ENCODE measurements at places on chromosomes 6 and 20.

DNA sequence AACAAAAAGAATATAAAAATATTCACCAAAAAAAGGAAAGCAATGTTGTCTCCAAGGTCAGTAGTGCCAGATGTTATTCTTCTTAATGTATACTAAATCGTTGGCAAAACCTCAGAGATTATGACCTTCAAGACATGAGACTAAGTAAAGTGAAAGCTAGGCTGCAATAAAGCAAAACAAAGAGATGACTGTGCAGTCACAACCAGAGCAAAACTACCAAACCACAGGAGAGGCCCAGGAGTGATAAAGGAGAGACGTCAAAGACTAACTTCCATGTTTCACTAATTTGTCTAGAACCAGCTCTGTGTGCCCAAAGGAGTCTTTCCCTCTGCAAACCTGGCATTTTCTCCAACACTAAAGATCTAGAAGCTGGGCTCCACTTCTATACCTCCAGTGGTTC lies 155.9 kb upstream of the POU3F2 start:
- no peak overlapping the region for H3K4me3 ChIP-seq
- DNase-seq, result no peak
- H3K27me3 ChIP-seq, result no peaks in the 10 kb centered on the region
- no peaks in the 10 kb centered on the region for H3K36me3 ChIP-seq
- H3K27ac ChIP-seq, result no peak overlapping the region

GRCh38 chr6:33748841-33749240 lies 2.1 kb upstream of the IP6K3 start:
- H3K4me3 ChIP-seq, result no peak overlapping the region
- no peak for DNase-seq
- no peak overlapping the region for H3K27ac ChIP-seq
- H3K36me3 ChIP-seq, result no peaks in the 10 kb centered on the region
- H3K4me1 ChIP-seq, result peaks cover 7% of the 10 kb centered on the region

DNA sequence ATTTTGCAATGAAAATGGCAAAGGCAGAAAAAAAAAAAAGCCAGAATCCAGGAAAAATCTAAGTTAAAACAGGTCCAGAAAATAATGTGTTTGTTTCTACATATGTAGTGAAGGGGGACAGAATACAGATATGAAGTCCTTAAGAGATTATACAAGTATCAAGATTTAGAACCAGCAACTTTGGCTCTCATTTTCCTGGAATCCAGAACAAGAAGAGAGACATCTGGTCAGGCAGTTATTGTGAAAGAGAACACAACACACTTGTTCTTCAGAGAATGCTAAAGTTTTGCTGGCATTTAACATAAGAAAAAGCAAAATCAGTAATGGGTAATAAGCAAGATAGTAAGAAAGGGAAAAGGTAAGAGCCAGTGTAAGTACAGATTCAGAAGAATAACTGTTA lies 21.1 kb downstream of the BAG2 start:
- no peaks in the 10 kb centered on the region for H3K27me3 ChIP-seq
- no peaks in the 10 kb centered on the region for H3K4me1 ChIP-seq
- H3K4me3 ChIP-seq, result no peak overlapping the region
- DNase-seq, result no peak
- H3K27ac ChIP-seq, result no peak overlapping the region

GRCh38 chr6:160734627-160735026 lies 32.6 kb downstream of the PLG start:
- no peaks in the 10 kb centered on the region for H3K27me3 ChIP-seq
- no peak overlapping the region for H3K27ac ChIP-seq
- no peaks in the 10 kb centered on the region for H3K36me3 ChIP-seq
- no peaks in the 10 kb centered on the region for H3K4me1 ChIP-seq
- no peak for DNase-seq
- H3K4me3 ChIP-seq, result no peak overlapping the region

Measured in DND-41 (cell line).